ENCODE measurements at places on chromosomes 12 and 14.

DNA sequence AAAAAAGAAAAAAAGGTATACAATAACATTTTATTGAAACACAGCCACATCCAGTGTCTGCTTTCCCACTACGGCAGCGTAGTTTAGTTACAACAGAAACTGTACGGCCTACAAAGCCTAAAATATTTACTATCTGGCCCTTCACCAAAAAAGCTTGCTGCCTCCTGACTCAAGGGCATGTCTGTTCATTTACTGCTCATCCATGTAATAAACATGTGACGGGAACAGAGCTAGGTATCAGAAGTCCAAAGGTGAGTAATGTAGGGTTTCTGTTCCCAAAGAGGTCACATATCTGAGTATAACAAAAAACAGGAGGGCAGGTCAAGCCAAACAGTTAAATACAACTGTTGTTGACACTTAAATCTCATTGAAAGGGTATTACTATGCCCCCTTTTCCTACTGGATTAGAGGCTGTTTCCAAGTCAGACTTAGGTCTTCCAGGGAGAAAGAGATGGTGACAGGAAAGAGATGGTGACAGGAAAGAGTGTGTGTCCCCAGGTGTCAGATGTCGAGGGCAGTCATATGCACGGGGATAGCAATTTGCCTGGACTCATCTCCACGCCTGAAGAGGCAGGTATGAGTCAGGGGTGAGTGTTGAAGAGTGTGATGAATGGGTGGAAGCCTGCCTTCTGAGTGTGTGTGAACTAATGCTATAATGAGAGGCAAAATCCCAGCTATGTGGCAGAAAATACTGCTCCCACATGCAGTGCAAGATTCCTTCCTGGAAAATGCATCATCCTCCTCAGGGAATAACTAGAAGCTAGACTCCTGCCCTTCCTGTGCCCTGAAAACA is 77.7 kb downstream of the MAP3K9 start:
- no peak for DNase-seq

GRCh38 chr14:91568626-91569025 is 58.5 kb upstream of the PPP4R3A start:
- no peak for DNase-seq

GRCh38 chr14:22489957-22490950 is 98.8 kb downstream of the DAD1 start:
- no peak for DNase-seq

- no peak for DNase-seq
Measured at GRCh38 chr12:110920324-110920910, at the start of gene MYL2. MYL2 (minus strand) TSS chr12:110920579; CDS start chr12:110920529, 50 bp downstream.

- DNase-seq: no peak
Measured at GRCh38 chr12:74488134-74488533, 49.5 kb upstream of the ATXN7L3B start.

- no peak for DNase-seq
Measured at GRCh38 chr12:46786774-46787173, 39.0 kb downstream of the SLC38A4 start.

GRCh38 chr12:49693931-49694444 is 13.2 kb downstream of the FMNL3 start:
- no peak for DNase-seq

GRCh38 chr14:65676361-65677014 is 264.0 kb downstream of the FUT8 start:
- no peak for DNase-seq

GRCh38 chr12:25723336-25723735 is 170.3 kb upstream of the LMNTD1 start:
- no peak for DNase-seq

GRCh38 chr14:54188064-54188666 is 208.6 kb upstream of the CDKN3 start:
- DNase-seq: no peak

- DNase-seq: peak; percentile 20
Measured at GRCh38 chr12:49706351-49707127, 666 bp downstream of the FMNL3 start.

DNA sequence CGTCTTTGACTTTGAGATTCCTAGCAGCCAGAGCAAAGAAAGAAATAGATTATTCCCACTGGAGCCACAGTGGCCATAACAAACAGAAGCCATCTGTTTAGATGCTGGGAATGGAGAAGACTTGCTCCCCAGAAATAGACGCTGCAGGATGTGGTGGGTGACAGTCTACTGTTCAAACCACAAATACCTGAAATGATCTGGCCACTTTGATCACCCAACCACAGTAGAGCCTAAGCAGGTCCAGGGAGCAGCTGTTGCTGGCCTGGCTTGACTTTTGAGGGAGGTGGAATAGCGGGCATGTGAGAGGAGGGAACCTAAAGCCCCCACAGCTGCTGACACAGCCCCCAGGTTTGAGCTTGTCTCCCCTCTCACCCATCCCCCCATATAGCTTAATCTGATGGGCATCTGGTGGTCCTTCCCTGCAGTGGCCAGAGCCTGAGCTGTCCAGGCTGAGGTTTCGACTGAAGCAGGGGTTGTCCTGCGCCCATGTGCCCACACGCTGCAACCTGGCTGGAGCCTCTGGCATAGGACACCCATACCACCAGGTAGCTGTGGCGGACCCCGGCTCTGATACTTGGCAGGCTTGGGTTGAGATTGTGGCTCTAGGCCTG is 38.7 kb downstream of the SH2B3 start:
- DNase-seq: no peak

DNA sequence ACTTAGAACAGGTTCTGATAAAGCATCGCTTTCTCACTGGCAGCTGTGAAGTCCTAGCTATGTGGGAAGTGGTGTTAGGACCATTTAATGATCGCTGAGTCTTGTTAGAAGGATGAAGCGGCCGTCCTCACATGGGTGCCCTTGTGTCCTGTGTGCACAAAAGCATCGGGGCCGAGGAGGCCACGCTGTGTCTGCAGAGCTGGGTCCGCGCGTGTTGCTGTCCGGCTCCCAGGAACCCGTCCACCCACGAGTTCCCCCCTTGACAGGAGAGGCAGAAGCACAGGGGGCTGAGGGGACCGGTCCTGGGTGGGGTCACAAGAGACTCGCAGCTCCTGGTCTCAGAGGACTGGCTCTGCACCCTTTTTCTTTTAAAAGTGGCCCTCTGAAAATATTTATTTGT is 90.4 kb downstream of the ADGRD1 start:
- no peak for DNase-seq

- no peak for DNase-seq
Measured at GRCh38 chr12:68158432-68158831, 1.1 kb downstream of the IFNG start.

GRCh38 chr14:101857226-101857625 is 95.7 kb downstream of the PPP2R5C start:
- no peak for DNase-seq

- no peak for DNase-seq
Measured at GRCh38 chr12:27179400-27180214, 64.5 kb upstream of the STK38L start.

DNA sequence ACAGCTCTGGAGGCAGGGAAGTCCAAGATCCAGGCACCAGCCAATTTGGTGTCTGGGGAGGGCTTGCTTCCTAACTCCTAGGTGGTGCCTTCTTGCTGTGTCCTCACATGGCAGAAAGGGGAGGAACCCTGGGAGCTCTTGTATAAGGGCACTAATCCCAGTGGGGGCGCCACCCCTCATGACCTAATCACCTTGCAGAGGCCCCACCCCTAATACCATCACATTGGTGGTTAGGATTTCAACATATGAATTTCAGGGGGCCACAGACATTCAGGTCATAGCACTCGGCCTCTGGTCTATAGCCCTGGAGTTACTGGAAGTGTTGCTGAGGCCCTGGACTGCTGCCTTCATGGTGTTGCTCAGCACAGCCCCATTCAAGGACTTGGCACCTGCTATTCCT is 14.6 kb downstream of the PSMD9 start:
- DNase-seq: no peak

GRCh38 chr12:110791589-110791988 is 48.9 kb upstream of the PPP1CC start:
- no peak for DNase-seq

DNA sequence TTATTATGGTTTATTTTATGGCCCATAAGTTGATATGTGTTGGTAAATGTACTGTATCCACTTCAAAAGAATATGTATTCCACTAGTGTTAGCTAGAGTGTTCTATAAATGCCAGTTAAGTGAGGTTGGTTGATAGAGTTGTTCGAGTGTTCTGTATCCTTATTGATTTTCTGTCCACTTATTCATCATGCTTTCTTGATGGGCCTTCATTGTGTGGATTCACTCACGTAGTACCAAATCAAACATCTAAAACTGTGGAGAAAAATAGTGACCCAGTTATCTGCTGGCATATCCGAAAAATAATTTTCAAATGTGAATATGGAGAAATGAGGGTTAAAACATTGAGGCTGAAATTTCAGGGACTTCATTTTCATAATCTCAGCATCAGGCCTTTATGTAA is 230.4 kb downstream of the TRHDE start:
- DNase-seq: no peak

DNA sequence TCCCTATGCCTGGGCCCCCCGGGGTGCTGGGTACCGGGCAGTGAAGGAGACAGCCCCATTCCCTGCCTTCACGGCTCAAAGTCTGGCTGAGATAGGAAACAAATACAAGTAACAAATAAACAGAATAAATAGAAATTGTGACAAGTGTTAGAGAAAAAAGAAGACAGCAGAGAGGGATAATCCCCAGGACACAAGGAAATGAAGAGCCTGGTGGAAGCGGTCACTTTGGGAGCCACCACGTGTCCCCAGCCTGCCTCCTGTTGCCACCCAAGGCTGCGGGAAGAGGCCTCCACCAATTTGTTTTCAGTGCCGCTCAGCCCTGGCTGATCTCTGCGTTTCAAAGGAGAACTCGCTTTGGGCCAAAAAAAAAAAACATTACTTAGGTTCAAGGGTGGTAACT is 31.2 kb downstream of the RBM19 start:
- no peak for DNase-seq

GRCh38 chr12:117284140-117284539 is 77.3 kb downstream of the NOS1 start:
- DNase-seq: no peak

GRCh38 chr12:54074308-54074707 is 20.7 kb downstream of the HOXC4 start:
- no peak for DNase-seq

Data from DMS79 (cell line).